ENCODE measurements at places on chromosomes 4 and X.

GRCh38 chr4:167380964-167381363 lies 146.7 kb upstream of the SPOCK3 start:
- DNase-seq, result no peak

DNA sequence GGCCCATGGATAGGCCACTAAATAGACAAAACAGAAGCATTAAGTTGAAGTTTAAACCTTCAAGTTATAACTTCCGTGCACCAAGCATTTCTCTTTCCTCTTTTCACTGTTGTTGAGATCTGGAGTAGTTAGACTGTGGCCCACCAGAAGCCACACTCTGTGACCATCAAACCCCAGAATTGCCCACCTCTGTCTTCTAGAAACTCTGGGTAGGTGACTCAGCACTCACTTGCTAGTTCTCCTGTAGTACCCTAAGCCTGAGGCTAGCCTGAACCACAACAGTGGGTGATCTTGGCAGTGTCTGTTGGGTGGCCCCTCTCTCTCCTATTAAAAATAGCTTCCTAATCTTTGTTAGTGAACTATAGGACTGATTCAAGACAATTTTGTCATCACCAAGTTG lies 24.6 kb upstream of the CD40LG start:
- DNase-seq, result no peak

DNA sequence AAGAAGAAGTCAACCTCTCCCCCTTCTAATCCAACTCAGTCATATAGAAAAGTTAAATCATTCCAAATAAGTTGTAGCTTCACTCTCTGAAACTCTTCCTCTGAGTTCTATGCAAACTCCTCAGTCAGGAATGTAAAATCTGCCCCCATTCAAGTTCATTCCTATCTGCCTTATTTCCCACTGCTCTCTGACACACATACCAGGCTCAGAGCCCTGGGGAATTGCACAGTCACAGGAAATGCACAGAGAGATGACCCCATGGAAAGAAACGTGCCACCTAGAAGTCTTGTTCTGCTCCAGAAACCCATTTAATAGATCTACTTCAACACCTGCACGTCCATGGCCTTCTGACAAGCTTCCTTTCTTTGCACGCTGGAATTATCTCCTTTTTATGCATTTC lies 236.0 kb upstream of the VCX3A start:
- DNase-seq, result no peak

GRCh38 chr4:38231626-38232025 lies 271.4 kb downstream of the PTTG2 start:
- no peak for DNase-seq

- DNase-seq, result no peak
Observed at GRCh38 chr4:153485359-153485758, 19.2 kb downstream of the TMEM131L start.

DNA sequence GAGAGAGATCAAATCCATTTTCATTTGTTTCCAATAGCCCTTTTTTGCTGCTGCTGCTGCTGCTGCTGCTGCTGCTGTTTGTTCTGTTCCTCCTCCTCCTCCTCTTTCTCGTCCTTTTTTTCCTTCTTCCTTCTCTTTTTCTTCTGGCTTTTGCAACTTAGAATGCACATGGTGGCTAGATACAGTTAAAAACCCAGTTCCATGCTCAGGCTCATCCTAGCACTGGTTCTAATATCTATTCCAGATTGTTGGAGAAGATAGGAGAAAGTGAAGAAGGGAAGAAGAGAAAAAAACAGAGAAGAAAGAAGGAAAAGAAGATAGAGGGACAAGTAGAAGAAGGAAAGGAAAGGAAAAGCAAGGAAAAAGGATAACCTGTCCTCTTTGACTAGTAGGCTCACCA lies 39.7 kb downstream of the VSIG4 start:
- DNase-seq, result no peak

DNA sequence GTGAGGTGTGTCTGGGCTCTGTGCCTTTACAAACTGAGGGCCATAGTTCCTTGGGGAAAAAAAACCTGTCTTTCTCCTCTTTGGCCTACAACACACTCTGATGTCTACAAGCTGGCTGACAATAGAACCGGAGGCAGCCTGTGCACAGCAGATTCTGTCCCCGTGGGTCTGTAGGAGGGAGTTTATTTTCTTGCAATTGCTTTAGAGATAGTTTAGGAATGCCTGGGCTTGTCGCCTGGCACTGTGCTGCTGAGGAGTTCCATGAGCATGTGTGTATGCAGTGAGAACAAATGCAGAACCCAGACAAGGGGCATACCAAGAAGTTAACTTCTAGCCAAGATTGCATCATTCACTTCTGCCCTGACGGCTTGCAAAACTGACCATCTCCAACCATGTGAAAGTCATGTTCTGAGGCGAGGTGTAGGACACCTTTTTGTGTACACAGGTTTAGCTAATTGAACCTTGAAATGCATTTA lies 54.1 kb downstream of the CCNI start:
- DNase-seq, result no peak

GRCh38 chr4:118683513-118683912 lies 1.7 kb upstream of the METTL14 start:
- DNase-seq, result no peak

DNA sequence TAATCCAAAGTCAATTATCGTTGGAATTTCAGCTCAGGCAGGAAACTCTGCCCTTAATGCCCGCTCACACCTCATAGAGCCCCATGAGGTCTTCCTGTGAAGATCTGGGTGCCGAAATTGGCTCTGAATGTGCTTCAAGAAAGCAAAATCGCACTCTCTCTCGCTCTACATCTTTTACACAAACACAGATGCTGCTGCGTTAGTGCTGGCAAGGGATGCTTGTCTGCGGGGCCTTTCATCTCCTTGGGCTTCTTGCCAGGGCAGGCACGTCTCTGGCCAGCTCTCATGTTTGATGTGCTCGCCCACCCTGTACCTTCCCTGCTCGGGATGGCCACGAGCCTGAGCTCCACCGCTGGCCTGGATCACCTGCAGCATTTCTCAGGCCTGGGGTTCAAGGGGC lies 66.5 kb downstream of the CLCN4 start:
- DNase-seq, result no peak

DNA sequence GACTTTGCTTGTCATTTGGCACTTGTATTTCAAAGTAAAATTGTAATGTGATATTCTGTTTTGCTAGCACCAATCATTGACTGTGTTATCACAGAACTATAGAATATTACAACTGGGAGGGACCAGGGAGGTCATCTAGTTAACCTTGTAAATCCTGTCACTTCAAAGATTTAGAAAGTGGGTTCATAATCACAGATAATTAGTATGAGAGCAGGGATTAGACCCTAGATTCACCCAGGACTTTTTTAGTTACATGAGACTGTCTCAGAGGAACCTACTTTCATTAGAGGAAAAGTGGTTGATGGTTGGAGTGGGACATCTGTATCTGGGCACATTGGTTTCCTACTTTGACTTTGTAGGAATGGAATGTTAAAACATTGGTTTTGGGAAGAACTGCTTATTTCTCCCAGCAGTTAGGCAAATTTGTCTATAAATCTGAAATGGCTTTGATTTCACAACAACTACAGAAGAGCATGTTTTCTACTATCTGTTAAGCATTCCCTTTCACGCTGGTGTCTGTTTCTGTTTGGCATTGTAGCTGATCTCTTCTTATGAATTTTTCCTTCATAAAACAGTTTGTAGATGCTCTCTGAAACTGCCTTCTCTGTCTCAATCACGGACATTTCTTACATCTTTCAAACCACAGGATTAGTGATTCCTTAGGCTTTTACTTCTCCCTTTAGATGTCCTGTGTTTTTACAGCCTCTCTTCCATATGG lies 144.1 kb downstream of the DIPK2B start:
- DNase-seq, result no peak

GRCh38 chrX:109742722-109743121 lies 9.7 kb upstream of the ACSL4 start:
- no peak for DNase-seq

DNA sequence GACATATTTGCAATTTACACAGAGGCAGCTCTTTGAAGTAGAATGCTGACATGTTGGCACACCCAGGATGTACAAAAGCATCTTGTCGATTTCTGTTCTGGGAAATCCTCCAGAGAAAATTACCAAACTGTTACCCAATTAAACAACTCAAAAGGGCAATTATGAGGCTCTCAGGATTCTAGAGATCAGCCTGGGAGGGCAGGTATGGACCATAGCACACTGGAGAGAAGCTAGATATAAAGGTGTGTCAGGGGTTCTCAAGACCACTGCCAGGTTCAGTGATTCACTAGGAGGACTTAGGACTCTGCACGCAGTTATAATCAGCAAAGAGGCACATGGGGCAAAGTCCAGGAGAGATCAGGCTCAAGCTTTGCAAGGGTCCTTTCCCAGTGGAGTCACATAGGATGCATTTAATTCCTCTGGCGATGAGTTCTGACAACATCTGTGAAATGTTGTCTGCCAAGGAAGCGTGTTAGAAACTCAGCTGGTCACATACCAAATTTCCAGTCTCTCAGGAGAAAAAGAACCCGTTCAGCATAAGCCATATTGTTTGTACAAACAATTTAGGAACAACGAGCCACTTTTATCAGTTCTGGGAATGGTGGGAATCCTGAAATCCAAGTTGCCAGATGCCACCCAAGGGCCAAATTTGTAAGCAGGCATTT lies 100.8 kb downstream of the SYTL5 start:
- DNase-seq, result no peak

DNA sequence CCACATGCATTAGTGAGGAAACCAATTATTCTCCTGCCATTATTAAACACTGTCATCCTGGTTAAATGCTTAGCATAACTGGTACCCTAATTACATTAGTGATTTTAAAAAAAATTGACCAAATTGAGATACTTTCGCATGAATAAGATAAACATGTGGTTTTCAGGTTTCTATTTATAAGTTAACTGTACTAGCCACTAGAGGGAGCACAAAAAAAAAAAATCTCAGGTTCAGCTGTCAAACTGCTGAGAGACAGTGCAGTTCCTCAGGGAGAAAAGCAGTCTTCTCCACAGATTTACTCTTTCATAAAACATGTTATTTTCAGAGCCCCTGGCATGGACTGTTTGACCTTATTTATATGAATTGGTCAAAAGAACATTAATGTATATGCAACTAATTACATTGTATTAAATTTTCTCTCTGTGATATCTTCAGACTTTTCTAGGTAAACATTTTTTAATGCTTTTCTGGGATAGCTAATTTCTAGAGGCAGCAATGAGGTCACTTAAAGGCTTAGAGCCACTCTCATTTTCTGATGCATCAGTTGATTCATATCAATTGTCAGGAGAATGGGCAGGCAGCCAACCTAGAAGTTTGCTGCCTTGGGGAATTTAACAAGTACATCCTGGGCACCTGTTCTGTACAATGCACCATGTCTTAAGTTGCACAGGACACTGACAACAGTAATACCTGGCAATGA lies 167.5 kb downstream of the CDS1 start:
- no peak for DNase-seq

- no peak for DNase-seq
Observed at GRCh38 chrX:47214435-47215077, 3.9 kb upstream of the CDK16 start.

GRCh38 chr4:165512424-165512823 lies 133.6 kb downstream of the CPE start:
- no peak for DNase-seq

GRCh38 chr4:102799816-102800215 lies 27.5 kb downstream of the UBE2D3 start:
- no peak for DNase-seq

All from stimulated activated CD4-positive, alpha-beta T cell treated with anti-CD3 and anti-CD28 coated beads, Interleukin-2, amount 100 ng/mL, for 24 hours (primary cell).